ENCODE measurements at places on chromosomes 6 and 20. TPM values are rescaled to one million over a fixed set of nuclear protein-coding genes. Genes with fewer than 3 reads are reported as not detected.

The PNPLA1 gene
- not detected for total RNA-seq

The TFAP2D gene
- not detected for total RNA-seq

The RFX6 gene
- not detected for total RNA-seq

The SDHAF4 gene
- 8.6 TPM for total RNA-seq

The UBE2J1 gene
- 96.6 TPM for total RNA-seq

The C6orf136 gene
- 18.5 TPM for total RNA-seq

- no peak overlapping the region for H3K27ac ChIP-seq
- no peaks in the 10 kb centered on the region for H3K27me3 ChIP-seq
- no peaks in the 10 kb centered on the region for H3K4me1 ChIP-seq
- no peaks in the 10 kb centered on the region for H3K36me3 ChIP-seq
- no peak overlapping the region for H3K4me3 ChIP-seq
- no peak for DNase-seq
These were observed 154.0 kb downstream of the THBS2 start for GRCh38 chr6:169099411-169100202.

DNA sequence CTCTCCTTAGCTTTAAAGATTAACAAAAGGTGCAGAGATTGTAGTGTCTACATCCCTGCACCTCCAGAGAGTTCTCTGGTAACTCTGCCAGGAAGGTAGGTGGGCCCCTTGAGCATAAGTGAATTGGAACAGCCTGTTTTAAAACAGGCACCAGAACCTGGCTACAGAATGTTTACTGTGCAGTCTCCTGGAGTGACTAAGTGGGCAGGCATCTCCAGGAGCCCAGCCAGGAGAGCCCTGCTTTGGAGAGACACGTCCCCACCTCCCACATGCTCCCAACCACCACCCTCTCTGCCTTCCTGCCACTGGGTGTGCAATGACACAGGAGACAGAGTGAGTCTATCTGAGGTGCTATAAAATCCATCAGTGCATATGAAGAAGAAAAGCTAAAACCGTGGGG, 110.3 kb upstream of the EYA4 start:
- no peaks in the 10 kb centered on the region for H3K4me1 ChIP-seq
- no peaks in the 10 kb centered on the region for H3K36me3 ChIP-seq
- no peak for DNase-seq
- no peak overlapping the region for H3K4me3 ChIP-seq

DNA sequence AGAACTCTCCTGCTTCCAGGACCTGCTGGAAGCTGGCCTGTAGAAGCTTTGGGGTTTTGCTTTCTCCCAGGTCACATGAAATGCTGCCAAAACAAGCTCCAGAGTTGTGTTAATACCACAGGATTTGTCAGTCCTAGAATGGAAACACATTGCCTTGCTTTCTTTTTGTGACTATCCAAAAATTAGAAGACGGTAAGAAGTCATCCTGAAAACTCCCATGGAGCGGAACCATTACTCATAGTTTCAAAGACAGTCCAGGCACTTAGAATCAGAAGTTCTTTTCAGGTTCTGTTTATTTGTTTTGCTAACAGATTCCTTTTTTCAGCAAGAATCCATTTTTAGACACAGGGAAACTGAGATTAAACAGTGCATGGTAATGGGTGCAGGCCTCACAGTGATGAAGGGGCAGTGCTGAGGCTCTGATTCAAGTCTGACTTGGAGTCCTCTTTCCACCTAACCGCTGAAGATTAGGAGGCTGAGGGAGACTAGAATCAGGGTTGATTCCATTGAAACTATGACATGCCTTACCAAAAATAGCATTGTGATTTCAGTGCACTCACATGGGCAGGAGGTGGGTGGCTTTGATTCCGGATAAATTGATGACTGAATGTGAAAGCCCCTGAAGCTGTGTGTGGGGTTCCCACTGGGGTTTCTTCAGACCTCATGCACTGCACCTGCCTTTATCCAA, 72.2 kb upstream of the NAA20 start:
- H3K27me3 ChIP-seq = no peaks in the 10 kb centered on the region
- H3K4me3 ChIP-seq = no peak overlapping the region
- peaks cover 23% of the 10 kb centered on the region for H3K4me1 ChIP-seq
- H3K27ac ChIP-seq = peak overlapping the region; percentile 32

DNA sequence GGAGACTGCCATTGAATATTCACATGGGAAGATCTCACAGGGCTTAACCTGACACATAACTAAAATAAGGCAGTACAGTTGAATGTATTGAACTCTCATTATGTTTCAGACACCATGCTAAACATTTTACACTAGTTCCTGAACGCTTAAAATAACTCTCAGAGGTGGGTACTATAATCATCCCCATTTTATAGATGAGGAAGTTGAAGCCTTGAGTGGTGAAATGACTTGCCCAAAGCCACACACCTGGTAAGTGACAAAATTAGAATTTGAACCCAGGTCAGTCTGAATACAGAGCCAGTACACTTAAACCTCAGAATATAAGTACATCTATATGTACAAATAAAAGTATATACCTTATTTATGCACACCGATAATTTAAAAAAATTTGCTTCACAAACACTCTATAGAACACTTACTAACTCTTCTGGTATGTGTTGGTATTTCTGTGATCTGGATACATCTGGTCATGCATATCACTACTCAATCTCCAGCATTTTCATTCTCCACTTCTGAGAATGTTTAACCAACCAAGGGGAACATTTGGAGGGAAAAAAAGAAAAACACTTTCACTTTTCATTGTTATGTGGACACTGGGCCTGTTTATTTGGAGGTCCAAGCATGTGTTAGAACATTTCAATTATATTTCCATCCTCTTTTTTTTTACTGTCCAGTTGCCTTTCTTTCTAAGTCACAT, 4.6 kb upstream of the BICRAL start:
- peaks cover 12% of the 10 kb centered on the region for H3K4me1 ChIP-seq
- no peak for DNase-seq
- no peak overlapping the region for H3K4me3 ChIP-seq
- H3K27ac ChIP-seq = no peak overlapping the region

- peaks cover 24% of the 10 kb centered on the region for H3K4me1 ChIP-seq
- peak overlapping the region; percentile 96 for H3K27ac ChIP-seq
- DNase-seq = peak; percentile 96
These were observed 671.4 kb downstream of the RFPL4B start for GRCh38 chr6:113018351-113019151.

DNA sequence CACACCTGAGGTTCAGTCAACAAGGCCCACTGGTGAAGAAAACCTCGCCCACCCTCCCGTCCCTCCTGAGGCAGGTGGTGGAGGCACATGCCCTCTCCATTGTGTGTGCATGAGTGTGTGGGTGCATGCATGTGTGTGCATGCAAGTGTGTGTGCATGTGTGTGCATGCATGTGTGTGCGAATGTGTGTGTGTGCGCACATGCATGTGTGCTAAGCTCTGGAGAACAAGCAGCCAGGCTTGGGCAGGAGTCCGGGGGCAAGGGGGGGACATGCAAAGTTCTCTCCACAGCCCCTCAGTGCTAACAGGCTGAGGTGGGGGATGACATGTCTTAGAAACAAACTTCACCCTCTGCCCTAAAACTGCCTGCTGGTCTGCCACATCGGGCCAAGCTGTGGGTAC, 3.1 kb upstream of the HSPA12B start:
- no peak overlapping the region for H3K4me3 ChIP-seq
- DNase-seq = no peak
- peaks cover 10% of the 10 kb centered on the region for H3K27me3 ChIP-seq
- H3K4me1 ChIP-seq = no peaks in the 10 kb centered on the region

DNA sequence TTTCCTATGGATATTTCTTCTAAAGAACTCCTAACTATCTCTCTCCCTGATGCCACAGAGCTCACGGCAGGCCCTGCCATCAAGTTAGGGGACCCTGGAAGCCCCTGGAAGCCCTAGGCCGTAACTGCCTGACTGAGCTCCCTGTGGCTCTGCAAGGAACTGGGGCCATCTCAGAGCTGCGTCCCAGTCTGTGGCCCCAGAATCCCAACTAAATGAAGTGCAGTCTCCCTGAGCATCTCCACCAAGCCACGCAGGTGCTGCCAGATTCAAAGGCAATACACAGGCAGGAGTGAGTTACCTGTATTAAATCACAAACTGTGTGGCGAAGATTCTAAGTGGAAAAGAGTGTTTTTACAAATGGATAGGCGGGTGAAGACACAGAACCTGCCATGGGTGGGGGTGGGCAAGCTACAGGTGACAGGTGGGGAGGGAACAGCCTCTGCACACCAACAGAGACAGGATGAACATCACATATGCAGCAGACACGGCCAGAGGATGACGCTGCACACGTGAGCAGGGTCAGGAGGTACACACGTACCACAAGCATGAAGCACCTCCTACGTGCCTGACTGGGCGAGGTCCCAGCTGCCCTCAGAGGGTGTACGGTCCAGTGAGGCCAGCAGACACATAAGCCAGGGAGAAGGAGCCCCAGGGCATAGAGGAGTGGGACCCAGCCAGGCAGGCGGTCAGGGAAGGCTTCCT, 358.5 kb downstream of the ZFAND3 start:
- no peaks in the 10 kb centered on the region for H3K27me3 ChIP-seq
- no peak overlapping the region for H3K27ac ChIP-seq
- H3K4me1 ChIP-seq = no peaks in the 10 kb centered on the region
- no peak overlapping the region for H3K4me3 ChIP-seq
- no peaks in the 10 kb centered on the region for H3K36me3 ChIP-seq

GRCh38 chr6:126170978-126171382, 168.9 kb upstream of the CENPW start:
- DNase-seq = peak; percentile 48
- H3K36me3 ChIP-seq = no peaks in the 10 kb centered on the region
- H3K27ac ChIP-seq = no peak overlapping the region

DNA sequence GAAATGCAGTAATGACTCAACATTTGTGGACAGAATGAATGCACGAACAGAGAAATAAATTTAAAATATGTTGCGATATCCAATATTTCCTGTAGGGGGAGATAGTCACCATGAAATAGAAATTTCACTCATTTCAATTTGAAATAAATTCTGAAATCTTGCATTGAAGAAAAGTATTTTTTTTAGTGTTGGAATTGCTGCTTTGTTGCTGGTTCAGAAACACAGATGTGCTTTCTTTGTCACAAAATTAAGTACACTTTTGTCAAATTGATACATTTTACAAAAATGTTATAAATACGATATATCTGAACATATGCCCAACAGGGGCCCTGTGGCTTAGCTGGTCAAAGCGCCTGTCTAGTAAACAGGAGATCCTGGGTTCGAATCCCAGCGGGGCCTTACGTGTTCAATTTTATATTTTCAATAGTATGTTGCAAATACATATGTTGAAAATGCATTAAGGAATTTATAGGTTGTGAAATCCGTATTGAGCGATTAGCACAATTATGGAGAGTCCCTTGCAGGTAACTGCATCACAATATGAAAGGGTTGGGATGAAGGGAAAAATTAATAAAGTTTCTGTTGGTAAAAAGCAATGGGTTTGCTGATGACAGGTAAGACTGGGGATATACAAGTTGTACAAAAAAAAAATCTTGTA, 85.4 kb upstream of the PRSS16 start:
- no peak overlapping the region for H3K4me3 ChIP-seq
- no peak overlapping the region for H3K27ac ChIP-seq

GRCh38 chr6:41441598-41442351, 104.4 kb upstream of the FOXP4 start:
- H3K4me3 ChIP-seq = no peak overlapping the region
- no peaks in the 10 kb centered on the region for H3K4me1 ChIP-seq
- H3K27me3 ChIP-seq = peaks cover 35% of the 10 kb centered on the region
- no peaks in the 10 kb centered on the region for H3K36me3 ChIP-seq

- H3K4me1 ChIP-seq = no peaks in the 10 kb centered on the region
- peaks cover 2% of the 10 kb centered on the region for H3K27me3 ChIP-seq
- no peak overlapping the region for H3K4me3 ChIP-seq
These were observed 5.9 kb downstream of the C6orf58 start for GRCh38 chr6:127582777-127583462.

GRCh38 chr20:19419396-19419795, 207.0 kb downstream of the SLC24A3 start:
- H3K4me3 ChIP-seq = no peak overlapping the region
- DNase-seq = no peak

GRCh38 chr6:63813566-63814120, 178.0 kb downstream of the PHF3 start:
- H3K4me3 ChIP-seq = no peak overlapping the region
- no peaks in the 10 kb centered on the region for H3K4me1 ChIP-seq
- H3K27me3 ChIP-seq = no peaks in the 10 kb centered on the region
- no peaks in the 10 kb centered on the region for H3K36me3 ChIP-seq

Data from endothelial cell of umbilical vein (primary cell).